ENCODE measurements at places on chromosomes 11 and 22.

GRCh38 chr11:111612224-111612623 lies 10.0 kb downstream of the SIK2 start:
- DNase-seq, result no peak

DNA sequence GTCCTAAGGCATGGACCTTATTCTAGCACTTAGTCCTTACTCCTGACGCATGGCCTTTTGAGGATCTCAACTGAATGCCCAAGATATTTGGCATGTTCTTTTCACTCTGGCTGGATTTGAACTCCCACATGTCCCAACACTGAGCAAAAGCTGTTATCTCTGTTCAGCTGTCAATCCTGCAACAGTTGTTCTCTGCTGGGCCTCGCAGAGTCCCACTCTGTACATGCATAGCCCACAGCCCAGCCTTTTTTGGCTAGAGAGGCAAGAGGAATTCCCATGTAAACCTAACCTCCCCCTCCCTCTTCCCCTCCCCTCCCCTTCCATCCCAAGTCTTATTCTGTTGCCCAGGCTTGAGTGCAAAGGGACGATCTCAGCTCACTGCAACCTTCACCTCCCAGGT lies 21.8 kb upstream of the DRG1 start:
- no peak for DNase-seq

DNA sequence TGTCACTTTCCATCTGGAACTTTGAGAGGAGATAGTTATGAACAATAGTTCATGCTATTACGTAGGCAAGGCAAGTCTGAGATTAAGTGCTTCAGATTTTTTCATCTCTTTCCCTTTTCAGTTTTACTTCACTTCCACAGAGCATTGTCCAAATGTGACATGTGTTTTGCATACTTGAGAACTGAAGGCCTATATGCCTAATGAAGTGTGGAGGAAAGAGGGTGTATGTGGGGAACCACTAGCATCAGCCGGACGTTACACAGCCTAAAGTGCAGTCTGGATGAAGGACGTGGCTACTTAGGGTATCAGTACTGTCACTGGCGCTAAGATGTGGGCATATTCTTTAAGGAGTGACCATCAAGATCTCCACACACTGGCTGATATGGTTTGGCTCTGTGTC lies 26.2 kb downstream of the FANCF start:
- DNase-seq, result no peak

- DNase-seq, result no peak
Observed at GRCh38 chr11:34180040-34180813, 74.8 kb downstream of the NAT10 start.

DNA sequence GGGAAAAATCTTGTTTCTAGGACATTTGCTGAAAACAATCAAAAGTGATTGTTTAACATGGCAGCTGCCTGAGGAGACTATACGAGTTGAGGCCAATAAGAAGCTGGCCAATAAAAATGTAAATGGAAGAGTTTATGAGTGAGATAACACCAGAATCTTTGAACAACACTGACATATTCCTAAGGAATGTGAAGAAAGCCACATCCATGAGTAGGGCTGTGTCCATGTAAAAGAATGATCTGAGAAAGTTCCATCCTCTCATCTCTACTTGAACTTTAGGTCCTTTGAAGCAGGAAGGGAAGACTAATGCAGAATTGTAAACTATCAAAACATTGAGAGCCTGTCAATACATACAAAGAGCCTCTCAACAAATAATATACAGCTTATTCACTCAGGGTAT lies 6.9 kb upstream of the CHORDC1 start:
- DNase-seq, result no peak

Data from Panc1 (cell line).